ENCODE measurements at places on chromosomes 7 and 10.

GRCh38 chr7:55502124-55502857 lies 70.0 kb downstream of the VOPP1 start:
- no peak for DNase-seq

DNA sequence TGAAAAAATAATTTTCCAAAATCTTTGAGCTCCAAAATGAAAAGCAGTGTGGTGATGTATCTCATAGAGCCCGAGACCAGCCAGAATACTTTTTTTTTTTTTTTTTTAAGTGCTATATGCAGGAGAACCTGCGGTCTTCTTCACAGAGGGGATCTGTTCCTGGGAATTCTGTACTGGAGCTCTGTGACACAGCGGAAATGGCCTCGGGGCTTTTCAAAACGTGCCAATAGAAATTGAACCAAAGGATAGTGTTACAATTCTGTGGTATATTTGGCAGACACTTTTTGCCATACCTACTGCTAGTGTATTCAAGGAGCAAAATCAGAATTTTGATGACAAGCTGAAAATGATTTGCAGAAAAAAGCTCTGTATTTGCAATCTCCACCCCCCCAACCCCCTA lies 1429.3 kb upstream of the LRRTM3 start:
- no peak for DNase-seq

DNA sequence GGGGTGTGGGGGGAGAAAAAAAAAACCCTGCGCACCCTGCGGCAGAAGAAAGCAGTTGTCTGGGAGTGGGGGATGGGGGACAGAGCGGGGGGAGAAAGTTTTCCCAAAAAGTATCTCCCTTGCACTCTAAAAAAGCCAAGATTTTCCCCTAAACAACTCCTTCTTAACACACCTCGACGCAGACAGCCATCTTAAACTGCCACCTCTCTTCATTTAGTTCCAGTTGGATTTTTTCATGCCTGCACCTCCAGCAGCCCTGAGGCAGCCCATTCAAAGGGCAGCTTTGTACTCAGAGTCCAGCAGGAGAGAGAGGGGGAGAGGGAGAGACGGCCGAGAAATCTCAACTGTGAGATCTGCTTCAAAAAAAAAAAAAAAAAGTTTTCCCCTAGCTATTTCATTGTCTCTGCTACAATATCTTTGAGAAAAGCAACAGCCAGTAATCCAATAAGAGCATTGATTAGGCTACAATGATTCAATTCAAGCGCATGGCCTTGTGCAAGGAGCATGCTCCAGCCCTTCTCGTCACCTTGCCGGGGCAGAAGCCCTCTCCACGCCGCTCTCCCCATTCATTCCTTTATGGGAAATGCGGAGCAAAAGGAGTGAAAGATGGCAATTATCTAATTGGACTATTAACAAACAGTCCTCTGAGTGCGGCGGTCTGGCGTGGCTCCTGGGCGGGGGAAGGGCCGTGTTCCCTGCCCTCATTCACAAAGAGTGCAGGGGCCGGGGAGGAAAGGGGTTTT lies 939 bp upstream of the VAX1 start:
- no peak for DNase-seq

GRCh38 chr7:98334081-98334480 lies 52.6 kb downstream of the BRI3 start:
- no peak for DNase-seq

DNA sequence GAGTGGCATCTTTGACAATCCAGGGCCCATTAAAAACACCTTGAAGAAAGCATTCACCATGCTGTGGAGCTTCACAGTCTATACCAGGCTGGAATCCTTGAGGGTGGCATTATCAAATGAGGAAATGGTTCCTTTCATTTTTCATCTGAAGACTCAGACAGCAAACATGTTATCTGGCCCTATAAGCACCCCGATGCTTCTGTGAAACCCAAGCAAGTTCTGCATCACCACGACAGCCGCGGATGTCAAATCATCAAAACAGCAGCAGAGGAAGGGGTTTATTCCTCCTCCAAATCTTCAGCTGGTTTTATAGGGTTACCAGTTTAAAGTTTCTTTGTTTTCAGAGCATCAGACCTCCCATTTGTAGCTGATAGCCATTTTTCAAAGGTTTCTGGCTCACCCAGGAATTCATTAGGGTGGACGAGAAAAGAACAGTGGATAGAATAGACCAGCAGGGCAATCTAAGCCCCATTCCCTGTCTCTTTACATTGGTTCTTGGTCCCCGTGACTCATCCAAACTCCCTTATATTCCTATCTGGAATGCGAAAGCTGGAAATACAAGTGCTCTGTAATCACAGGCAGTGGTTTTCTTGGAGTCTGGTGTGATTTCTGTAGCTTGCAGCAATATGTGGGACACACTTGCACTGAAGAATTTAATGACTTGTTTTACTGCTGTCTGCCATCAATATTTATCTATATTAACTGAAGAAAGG lies 217.9 kb downstream of the SKAP2 start:
- no peak for DNase-seq

GRCh38 chr7:19489162-19489820 lies 219.5 kb downstream of the POLR1F start:
- DNase-seq = no peak

DNA sequence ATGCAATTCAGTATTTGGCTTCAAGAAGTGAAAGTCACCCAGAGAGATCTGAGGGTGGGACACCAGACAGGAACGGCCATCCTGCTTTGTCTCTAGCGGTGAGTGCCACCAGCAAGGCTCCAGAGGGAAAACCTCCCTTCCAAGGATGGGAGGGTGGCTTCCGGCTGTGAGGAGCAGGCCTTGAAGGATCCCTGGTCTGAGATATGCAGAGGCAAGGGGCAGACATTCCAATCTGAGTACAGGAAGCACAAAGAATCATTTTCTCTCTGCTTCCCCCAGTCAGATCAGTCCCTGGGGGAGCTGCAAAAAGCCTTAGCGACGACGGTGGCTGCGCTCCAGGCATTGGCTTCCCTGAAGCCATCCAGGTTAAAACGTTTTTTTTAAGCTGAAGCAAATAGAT lies 167.4 kb downstream of the TEX36 start:
- DNase-seq = no peak

- DNase-seq = no peak
These were observed 44.3 kb upstream of the PPP1R17 start for GRCh38 chr7:31642681-31643115.

GRCh38 chr10:46250898-46251856 lies 35.6 kb upstream of the ANTXRL start:
- no peak for DNase-seq

GRCh38 chr7:27947586-27948278 lies 207.8 kb downstream of the TAX1BP1 start:
- no peak for DNase-seq

- no peak for DNase-seq
These were observed 36.3 kb downstream of the ABCB1 start for GRCh38 chr7:87564296-87564963.

Measured in NCI-H1694 treated with DMSO at 0.1 percent for 48 hours (cell line).